ENCODE measurements at places on chromosomes 16 and 17.

- DNase-seq: no peak
Observed at GRCh38 chr17:7880076-7880868, 8.3 kb upstream of the CHD3 start.

DNA sequence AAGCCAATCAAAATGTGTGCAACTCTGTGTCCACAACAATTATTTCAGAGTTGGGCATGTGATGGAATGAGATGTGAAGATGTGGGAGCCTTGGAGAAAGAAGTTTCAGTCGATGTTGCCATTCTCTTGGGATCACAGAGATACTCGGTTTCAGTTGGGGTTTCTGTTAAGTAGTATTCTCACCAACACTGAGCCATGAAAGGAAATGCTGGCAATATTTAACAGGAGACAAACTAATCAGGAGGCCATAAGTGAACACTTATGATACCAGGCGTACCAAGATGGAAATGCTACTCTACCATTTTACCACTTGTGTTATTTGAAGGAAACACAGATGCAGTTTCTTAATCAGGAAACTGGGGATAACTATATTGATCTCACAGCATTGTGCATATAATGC lies 53.3 kb upstream of the NUDT7 start:
- DNase-seq: no peak

- DNase-seq: no peak
Observed at GRCh38 chr17:61209106-61209439, 190.6 kb upstream of the TBX2 start.

GRCh38 chr16:46813611-46814010 lies 17.4 kb downstream of the C16orf87 start:
- DNase-seq: no peak

DNA sequence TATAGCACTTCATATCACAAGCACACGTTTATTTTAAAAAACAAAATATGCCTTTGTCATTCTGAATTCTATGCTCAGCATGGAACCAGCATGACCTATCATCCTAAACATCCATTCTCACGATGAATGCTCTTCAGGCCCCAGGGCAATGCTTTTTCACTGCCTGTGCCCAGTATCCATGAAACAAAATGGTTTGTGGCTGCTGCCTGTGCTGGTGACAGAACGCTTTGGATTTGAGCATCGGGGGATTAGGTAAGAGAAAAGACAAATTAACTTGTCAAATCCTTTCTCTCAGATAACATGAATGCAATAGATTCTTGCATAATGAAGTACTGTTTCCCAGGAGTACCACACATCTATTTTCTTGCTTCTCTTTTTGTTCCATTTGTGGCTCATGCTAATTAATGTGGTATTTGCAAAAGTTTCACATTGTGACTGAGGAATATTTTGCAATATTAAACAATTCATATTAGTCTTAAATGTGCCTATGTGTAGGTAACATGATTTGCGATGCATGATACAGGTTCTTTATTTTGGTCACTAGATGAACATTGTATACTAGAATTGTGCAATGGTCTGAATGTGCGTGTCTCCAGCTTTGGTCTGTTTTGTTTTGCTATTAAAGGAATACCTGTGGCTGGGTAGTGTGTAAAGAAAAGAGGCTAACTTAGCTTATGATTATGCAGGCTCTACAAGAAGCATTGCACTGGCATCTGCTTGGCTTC lies 25.8 kb upstream of the SRSF1 start:
- no peak for DNase-seq

All from Karpas-422 (cell line).